Upper lobe of left lung (tissue), 6 donors: ENCODE measurements at places on chromosomes 11 and 22.
A peak's percentile ranks its signal among the peaks of the same experiment; 100 is the strongest.

DNA sequence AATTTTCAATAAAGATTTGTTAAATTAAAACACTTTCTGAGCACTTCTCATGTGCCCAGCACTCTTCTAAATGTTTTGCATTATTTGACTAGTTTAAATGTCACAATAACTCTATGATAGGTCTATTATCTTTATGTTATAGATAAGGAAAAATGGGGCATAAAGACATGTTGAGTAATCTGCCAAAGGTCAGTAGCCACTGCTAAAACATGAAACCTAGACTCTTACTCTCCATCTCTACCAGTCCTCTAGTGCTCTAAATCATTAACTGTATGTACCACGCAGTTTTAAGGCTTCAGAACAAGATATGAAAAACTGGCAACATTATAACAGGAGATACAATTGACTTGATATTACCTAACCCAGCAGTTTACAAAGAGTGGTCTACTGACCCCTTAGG lies 6.9 kb downstream of the RAB6A start:
- DNase-seq = no peak

DNA sequence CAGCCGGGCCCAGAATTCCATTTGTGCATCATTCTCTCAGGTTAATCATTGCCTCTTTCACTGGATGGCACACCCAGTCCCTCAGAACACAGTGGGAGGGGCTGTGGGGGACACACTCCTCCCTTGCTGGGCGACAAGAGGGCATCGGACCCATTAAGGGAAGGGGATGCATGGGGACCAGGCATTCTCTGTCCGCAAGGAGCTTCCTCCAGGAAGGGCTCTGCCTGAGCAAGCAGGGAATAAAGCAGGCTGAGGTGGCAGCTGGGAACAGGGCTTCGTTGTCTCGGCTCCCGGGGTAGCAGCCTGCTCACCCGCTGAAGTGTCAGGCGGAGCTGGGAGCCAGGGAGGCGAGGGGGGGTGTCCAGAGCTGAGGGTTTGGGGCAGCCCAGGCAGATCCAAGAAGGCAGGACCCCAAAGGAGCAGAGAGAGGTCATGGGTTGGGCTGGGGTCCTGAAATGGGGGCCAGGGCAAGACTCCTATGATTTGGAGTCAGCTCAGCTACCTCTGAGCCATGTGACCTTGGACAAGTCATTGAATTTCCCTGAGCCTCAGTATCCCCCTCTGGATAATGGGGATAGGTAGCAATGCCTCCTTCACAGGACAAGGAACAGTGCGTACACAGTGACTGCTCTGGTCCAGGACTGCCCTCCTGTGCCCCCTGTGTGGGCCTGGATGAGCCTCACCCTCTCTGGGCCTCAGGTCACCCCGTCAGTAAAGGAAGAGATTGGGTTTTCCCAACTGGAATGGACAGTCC lies 1.4 kb downstream of the GAL3ST1 start:
- no peak for DNase-seq

DNA sequence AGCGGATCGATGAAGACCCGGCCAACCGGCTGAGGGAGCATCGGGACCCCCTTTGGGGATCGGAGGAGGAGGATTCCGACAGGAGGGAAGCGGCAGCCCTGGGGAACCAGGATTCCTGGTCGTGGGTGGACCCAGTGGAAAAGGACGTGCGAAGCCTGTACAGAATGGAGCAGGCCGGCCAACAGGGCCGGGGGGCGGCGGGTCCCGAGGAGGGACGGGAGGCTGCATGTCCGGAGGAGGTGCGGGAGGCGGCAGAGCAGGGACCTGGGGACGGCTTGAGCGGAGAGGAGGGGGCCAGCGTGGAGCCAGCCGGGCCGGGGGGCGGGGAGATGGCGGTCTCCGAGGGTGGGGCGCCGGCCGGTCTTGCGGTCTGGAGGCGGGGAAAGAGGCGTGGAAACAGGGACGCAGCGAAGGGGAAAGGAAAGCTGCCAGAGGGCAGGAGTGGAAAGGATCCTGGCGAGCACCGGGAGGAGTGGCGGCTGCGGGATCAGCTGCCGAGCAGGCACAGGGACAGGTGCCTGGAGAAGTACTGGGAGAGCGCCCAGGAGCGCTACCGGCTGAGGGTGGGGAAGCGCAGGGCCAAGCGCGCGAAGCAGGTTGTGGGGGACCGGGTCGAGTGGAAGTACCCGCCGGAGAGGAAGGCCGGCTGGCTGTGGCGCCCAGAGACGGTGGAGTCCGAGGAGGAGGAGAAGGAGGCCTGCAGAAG lies at the start of gene ANO5:
Gene ANO5, plus strand, starts transcription at position 444 of the 706 bp plus-strand sequence. CDS start 408 bp downstream, outside the sequence.
- peak; percentile 64 for DNase-seq

- no peak for DNase-seq
These were observed 177.6 kb downstream of the MIAT start for GRCh38 chr22:26835023-26835422.

DNA sequence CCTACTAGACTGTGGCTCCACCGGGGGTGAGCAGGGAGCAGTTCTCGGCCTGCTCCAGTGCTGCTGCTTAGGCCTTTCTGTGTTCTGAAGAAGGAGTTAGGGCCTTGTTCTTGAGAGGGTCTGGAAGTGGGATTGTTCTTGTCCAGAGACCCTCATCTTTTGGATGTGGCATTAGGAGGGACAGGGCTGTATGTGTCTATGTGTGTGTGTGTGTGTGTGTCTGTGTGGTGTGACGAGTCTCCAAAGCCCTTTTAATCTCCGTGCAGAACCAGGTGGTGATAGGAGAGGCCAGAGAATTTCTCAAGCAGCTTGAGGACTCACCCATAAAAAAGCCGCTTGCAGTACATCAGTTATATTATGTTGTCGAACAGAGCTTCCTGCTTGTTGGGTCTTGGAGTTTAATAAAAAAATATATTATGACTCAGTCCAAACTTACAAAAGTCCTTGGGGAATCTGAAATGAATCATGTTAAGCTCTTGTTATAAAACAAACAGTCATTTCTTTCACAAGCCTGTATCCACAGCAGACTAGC lies 196.5 kb downstream of the TENM4 start:
- DNase-seq = no peak
